A549 treated with ZK216348 at 1 μM for 4 hours (cell line): ENCODE measurements at places on chromosomes 2 and 18. TPM values are rescaled to one million over a fixed set of nuclear protein-coding genes. Genes with fewer than 3 reads are reported as not detected.

CHRND gene
- not detected in 5 replicates for total RNA-seq

SKOR2 gene
- not detected in 5 replicates for total RNA-seq

ADRA2B gene
- total RNA-seq = 0.04 to 0.06 TPM in 2 of 5 replicates, not detected in the others

UPP2 gene
- total RNA-seq = not detected in 5 replicates

TSN gene
- total RNA-seq = 55.0 to 92.9 TPM (median 60.7 TPM) in 5 replicates

UGT1A7 gene
- 3.7 to 6.2 TPM (median 4.3 TPM) in 5 replicates for total RNA-seq

AP1S3 gene
- 24.7 to 51.4 TPM (median 35.4 TPM) in 5 replicates for total RNA-seq
